ENCODE measurements at places on chromosomes 4 and X. TPM values are rescaled to one million over a fixed set of nuclear protein-coding genes. Genes with fewer than 3 reads are reported as not detected.

DNA sequence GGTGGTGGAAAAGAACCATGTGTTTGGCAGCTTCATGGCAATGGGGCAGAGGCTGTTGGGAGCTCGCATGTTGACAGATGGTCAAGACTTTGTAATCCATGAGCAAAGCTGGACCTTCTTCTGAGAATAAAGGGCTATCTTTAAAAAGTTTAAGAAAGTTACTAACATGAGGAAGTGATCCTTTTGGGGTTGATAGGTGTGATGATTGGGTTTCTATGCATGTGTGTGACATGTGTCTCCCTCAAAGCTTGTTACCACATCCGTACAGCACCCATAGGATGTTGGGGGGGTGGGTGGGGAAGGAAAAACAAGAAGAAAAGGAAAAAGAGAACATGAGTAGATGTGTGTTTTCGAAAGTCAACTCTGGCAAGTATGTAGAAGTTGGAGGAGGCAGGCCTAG, 123.0 kb upstream of the TLR3 start:
- H3K27ac ChIP-seq = no peak overlapping the region
- H3K36me3 ChIP-seq = no peaks in the 10 kb centered on the region
- DNase-seq = no peak
- H3K4me1 ChIP-seq = no peaks in the 10 kb centered on the region
- no peak overlapping the region for H3K4me3 ChIP-seq

The SOX3 gene
- 205 TPM for total RNA-seq

DNA sequence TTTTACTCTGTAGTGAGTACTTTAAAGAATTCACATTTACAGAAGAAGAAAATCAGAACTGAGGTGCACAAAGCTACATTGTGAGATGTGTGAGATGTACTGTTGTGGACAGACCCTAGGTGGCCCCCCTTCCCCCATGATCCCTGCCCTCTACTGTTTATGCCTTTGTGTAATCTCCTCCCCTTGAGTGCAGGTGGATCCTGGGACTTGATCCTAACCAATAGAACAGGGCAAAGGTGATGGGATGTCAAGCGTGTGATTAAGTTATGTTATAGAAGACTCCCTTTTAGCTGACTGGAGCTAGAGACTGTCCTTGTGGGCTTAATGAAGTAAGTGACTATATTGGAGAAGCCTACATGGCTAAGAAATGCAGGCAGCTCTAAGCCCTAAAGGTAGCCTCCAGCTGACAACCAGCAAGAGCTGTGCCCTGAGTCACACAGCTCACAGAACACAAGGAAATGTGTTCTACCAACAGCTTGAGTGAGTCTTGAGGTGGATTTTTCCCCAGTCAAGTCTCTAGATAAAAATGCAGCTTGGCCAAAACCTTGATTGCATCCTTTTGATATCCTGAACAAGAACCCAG, 225.2 kb upstream of the LEF1 start:
- peaks cover 34% of the 10 kb centered on the region for H3K4me1 ChIP-seq
- peak overlapping the region; percentile 3 for H3K4me3 ChIP-seq
- DNase-seq = no peak
- H3K36me3 ChIP-seq = no peaks in the 10 kb centered on the region

GRCh38 chr4:17260166-17260907, 251.6 kb downstream of the QDPR start:
- no peaks in the 10 kb centered on the region for H3K27me3 ChIP-seq
- H3K27ac ChIP-seq = no peak overlapping the region
- no peak overlapping the region for H3K4me3 ChIP-seq
- no peaks in the 10 kb centered on the region for H3K36me3 ChIP-seq
- H3K4me1 ChIP-seq = no peaks in the 10 kb centered on the region

GRCh38 chrX:9698576-9698975, 67.1 kb downstream of the GPR143 start:
- no peak overlapping the region for H3K4me3 ChIP-seq
- H3K27me3 ChIP-seq = no peaks in the 10 kb centered on the region
- no peak for DNase-seq
- peaks cover 44% of the 10 kb centered on the region for H3K36me3 ChIP-seq
- no peak overlapping the region for H3K27ac ChIP-seq

The HMGN5 gene
- 5.0 TPM for total RNA-seq

- peaks cover 10% of the 10 kb centered on the region for H3K36me3 ChIP-seq
- H3K27ac ChIP-seq = no peak overlapping the region
- peaks cover 4% of the 10 kb centered on the region for H3K4me1 ChIP-seq
- no peak for DNase-seq
- H3K27me3 ChIP-seq = no peaks in the 10 kb centered on the region
- H3K4me3 ChIP-seq = no peak overlapping the region
These were observed 119.2 kb downstream of the RAPGEF2 start for GRCh38 chr4:159222043-159222552.

The BANK1 gene
- total RNA-seq = 0.44 TPM

- no peak for DNase-seq
- peaks cover 2% of the 10 kb centered on the region for H3K27me3 ChIP-seq
- peaks cover 53% of the 10 kb centered on the region for H3K4me1 ChIP-seq
- H3K4me3 ChIP-seq = peak overlapping the region; percentile 78
- H3K27ac ChIP-seq = no peak overlapping the region
- H3K36me3 ChIP-seq = no peaks in the 10 kb centered on the region
These were observed 3.4 kb downstream of the WFS1 start for GRCh38 chr4:6272863-6273660.

GRCh38 chr4:81130569-81130968, 84.5 kb downstream of the PRKG2 start:
- H3K36me3 ChIP-seq = no peaks in the 10 kb centered on the region
- H3K27me3 ChIP-seq = no peaks in the 10 kb centered on the region
- H3K27ac ChIP-seq = no peak overlapping the region
- H3K4me3 ChIP-seq = no peak overlapping the region
- H3K4me1 ChIP-seq = no peaks in the 10 kb centered on the region

GRCh38 chr4:28378109-28378830, 1517.6 kb downstream of the STIM2 start:
- no peak overlapping the region for H3K4me3 ChIP-seq
- peaks cover 2% of the 10 kb centered on the region for H3K36me3 ChIP-seq
- peaks cover 6% of the 10 kb centered on the region for H3K4me1 ChIP-seq
- H3K27me3 ChIP-seq = no peaks in the 10 kb centered on the region
- H3K27ac ChIP-seq = no peak overlapping the region

- H3K4me3 ChIP-seq = no peak overlapping the region
- H3K36me3 ChIP-seq = no peaks in the 10 kb centered on the region
- no peaks in the 10 kb centered on the region for H3K4me1 ChIP-seq
- DNase-seq = no peak
These were observed 34.7 kb downstream of the MSL3 start for GRCh38 chrX:11792461-11793421.

The NLRP2B gene
- total RNA-seq = not detected

DNA sequence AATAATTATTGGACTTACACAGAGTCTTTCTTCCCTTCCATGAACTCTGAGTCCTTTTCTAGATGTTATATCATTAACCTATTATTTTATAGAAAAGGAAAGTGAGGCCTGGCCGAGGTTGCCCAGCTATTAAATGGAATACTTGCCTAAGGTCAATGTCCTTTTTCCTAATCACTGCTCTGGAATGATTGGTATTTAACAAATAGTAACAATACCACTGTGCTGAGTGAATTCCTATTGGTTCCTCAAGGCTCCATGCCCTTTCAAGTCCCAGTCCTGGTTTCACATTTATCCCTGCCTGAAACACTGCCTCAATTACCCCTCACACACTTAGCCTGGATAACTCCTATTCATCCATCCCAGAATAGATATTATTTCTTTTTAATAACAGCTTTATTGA, 6.2 kb downstream of the TCEAL9 start:
- H3K4me1 ChIP-seq = peaks cover 10% of the 10 kb centered on the region
- no peaks in the 10 kb centered on the region for H3K27me3 ChIP-seq
- no peak overlapping the region for H3K4me3 ChIP-seq
- peaks cover 5% of the 10 kb centered on the region for H3K36me3 ChIP-seq

The PHEX gene
- total RNA-seq = 0.57 TPM

DNA sequence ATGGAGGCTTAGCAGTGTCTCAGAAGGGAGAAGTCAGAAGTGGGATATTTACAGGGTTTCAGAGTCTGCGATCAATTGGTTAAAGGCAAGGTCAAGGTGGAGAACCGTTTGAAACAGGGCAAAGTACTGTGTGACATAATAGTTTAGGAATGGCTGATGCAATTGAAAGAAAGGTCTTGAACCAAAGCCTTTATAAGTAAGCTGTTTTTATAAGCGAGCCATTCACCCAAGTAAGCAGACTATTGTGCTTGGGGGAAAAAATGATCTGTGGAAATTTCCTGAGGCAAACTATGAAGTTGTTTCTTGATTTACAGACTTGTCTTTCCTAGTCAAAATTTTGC, 327.3 kb downstream of the CAMK2D start:
- no peak for DNase-seq
- H3K27me3 ChIP-seq = no peaks in the 10 kb centered on the region
- H3K27ac ChIP-seq = no peak overlapping the region
- H3K4me3 ChIP-seq = no peak overlapping the region
- peaks cover 19% of the 10 kb centered on the region for H3K4me1 ChIP-seq

DNA sequence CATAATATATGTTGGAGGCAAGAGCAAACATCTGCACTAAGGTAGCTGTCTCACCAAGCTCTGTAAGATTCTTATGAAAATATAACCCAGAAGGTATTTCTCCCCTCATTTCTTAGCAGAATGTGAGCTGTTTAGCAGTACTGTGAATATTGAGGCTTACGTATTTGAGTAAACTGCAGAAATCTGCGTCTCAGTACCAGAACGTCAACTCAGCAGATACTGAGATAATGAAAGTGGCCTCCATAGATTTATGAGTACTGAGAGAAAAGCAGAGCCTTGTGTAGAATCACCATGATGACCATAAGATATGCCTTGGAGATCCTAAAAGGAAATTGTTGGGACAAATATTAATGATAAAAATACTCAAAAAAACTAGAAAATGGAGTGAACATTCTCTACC, 296.7 kb upstream of the TECRL start:
- no peak overlapping the region for H3K27ac ChIP-seq
- DNase-seq = no peak
- H3K36me3 ChIP-seq = no peaks in the 10 kb centered on the region
- H3K27me3 ChIP-seq = no peaks in the 10 kb centered on the region

The JCHAIN gene
- total RNA-seq = not detected

The VBP1 gene
- 76.9 TPM for total RNA-seq

The KANTR gene
- total RNA-seq = 11.6 TPM

DNA sequence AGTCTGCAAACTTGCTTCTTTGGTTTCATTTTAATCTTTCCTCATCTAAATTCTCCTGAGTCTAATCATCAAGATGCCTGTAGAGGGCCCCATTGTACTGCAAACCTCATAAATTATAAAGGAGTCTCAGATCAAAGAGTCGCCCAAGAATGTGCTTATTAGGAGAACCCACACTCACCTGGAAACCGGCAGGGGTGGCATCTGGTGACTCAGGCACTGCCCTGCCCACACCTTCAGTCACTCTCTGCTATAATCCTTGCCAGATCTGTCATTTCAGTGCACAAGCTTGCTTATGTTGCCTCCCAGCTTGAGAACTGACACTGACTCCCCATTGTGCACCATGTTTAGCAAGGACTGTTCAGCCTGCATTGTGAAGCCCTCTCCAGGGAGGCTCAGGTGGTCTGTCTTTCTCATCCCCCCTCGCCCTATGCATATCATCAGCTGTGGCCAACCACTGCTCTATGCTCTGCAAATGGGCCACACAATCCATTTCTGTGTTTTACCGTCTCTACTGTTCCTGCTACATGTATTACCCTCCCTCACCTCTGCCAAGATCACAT, 12.4 kb downstream of the EPGN start:
- no peaks in the 10 kb centered on the region for H3K36me3 ChIP-seq
- peaks cover 5% of the 10 kb centered on the region for H3K27me3 ChIP-seq
- H3K4me1 ChIP-seq = peaks cover 4% of the 10 kb centered on the region
- H3K27ac ChIP-seq = no peak overlapping the region

- H3K36me3 ChIP-seq = peaks cover 15% of the 10 kb centered on the region
- no peak for DNase-seq
- no peak overlapping the region for H3K27ac ChIP-seq
These were observed 911.2 kb downstream of the FSTL5 start for GRCh38 chr4:161252520-161253141.

GRCh38 chrX:18146954-18147353, 73.7 kb downstream of the BEND2 start:
- peak; percentile 18 for DNase-seq
- H3K27ac ChIP-seq = no peak overlapping the region
- H3K4me3 ChIP-seq = no peak overlapping the region
- peaks cover 4% of the 10 kb centered on the region for H3K4me1 ChIP-seq
- no peaks in the 10 kb centered on the region for H3K36me3 ChIP-seq

DNA sequence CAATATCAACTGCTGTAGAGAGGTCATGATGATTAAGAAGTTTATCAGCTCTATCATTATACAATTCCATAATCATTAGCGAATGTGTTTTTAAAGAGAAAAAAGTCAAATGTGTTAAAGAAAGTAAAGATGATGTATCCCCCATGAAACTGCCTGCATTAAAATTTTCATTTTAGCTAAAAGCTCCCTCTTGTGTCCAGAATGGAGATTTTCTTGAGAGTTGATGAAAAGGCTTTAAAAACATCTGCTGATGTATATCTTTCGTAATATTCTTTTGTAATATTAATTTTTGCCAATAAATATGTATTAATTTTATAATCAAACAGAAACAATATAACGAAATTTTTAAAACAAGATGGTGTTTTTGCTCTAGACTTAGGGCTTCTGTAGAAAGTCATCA, 52.1 kb upstream of the LHFPL1 start:
- peaks cover 3% of the 10 kb centered on the region for H3K4me1 ChIP-seq
- H3K4me3 ChIP-seq = no peak overlapping the region
- DNase-seq = no peak
- no peak overlapping the region for H3K27ac ChIP-seq
- H3K36me3 ChIP-seq = no peaks in the 10 kb centered on the region

- no peak overlapping the region for H3K4me3 ChIP-seq
- no peak overlapping the region for H3K27ac ChIP-seq
- H3K27me3 ChIP-seq = peaks cover 27% of the 10 kb centered on the region
- H3K36me3 ChIP-seq = no peaks in the 10 kb centered on the region
These were observed 155.3 kb upstream of the HAND2 start for GRCh38 chr4:173685165-173685830.

The KCND1 gene
- total RNA-seq = 1.2 TPM

DNA sequence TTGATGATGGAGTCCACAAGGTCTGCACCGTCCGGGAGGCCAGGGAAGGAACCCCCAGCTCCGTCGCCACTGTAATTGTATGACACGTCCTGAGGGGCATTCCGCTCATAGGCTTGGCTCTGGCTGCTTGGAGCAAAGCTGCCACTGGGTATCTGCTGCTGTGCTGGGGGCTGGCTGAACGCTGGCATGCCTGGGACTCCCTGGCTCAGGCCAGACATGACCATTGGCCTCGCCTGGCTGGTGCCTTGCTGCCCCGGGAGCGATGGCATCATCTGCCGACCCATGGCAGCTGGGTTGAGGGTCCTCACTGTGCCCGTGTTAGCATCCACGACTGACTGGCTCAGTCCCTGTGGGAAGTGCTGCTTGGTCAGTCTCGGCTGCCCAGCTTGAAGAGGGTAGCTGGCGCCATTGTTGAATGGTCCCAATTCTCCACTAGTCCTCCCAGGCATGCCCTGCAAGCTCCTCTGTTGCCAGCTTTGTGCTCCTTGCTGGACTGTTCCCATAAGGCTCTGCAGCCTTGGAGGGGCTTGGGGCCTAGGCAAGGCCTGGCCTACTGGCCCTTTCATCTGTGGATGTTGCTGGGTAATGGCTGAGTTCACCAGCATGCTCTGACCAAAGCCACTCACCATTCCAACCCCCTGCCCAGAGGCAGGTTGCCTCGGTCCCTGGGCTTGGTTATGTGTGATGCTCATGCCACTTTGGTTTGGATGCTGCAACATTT, 53.9 kb downstream of the MGST2 start:
- peaks cover 5% of the 10 kb centered on the region for H3K4me1 ChIP-seq
- DNase-seq = no peak
- H3K27ac ChIP-seq = no peak overlapping the region
- peaks cover 13% of the 10 kb centered on the region for H3K36me3 ChIP-seq

The FRMD7 gene
- total RNA-seq = 0.21 TPM
